ENCODE measurements at places on chromosomes 6 and 20.

DNA sequence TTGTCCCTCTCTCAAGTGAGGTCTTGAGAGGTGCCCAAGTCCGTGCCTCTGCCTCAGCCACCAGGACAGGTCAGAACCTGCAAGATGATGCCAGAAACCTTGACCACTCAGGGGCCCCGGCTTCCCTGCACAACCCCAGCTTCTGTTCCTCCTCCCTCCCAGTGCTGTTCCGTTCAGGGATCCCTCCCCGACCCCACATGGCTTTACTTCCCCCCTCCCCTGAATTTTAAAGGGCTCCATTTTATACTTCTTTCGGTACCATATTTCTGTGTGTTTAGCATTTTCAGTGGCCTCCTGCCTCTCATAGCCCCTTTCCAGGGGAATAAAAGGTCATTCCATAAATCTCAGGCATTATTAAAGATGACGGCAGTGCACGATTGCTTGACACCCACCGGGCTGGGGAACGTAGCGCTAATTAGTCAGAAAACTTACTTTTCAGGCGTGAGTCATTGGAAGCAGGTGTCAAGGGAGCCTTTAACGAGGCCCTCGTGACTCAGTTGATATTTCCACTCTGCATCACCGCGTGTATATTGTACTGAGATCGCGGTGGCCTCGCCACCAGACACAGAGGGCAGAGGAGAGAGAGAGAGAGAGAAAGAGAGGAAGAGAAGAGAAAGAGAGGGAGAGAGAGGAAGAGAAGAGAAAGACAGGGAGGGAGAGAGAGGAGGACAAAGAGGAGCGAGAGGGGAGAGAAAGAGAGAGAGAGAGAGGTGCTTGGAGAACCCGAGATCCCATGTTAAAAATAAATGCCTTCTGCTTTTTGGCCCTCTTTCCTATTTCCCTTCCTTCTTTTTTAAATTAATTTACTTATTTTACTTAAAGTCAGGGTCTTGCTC, 21.3 kb downstream of the KCNG1 start:
- no peak overlapping the region for H3K27ac ChIP-seq
- H3K27me3 ChIP-seq: no peaks in the 10 kb centered on the region
- H3K4me3 ChIP-seq: no peak overlapping the region
- no peak for DNase-seq
- peaks cover 2% of the 10 kb centered on the region for H3K4me1 ChIP-seq

DNA sequence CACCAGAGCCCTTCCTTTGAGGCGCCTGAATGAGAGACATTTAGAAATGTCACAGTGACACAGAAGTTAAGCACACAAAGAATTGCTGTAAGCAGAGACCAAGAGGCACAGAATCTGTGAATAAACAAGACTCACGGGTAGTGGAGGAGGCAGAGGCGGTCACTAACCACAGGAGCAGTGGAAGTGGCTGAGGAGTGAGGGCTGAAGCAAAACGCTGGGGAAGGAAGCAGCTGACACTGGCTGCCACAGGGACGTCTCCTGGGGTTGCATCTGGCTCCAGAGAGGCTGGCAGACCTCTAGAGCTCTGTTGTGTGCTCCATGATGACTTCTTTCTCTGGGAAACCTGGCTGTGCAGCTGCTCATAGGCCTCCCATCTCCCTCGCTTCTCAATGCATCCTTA, 65.0 kb upstream of the SLC2A12 start:
- H3K36me3 ChIP-seq: no peaks in the 10 kb centered on the region
- H3K4me3 ChIP-seq: no peak overlapping the region
- no peaks in the 10 kb centered on the region for H3K27me3 ChIP-seq
- H3K27ac ChIP-seq: peak overlapping the region; percentile 42
- DNase-seq: peak; percentile 59

GRCh38 chr6:53813096-53813495, 18.3 kb downstream of the LRRC1 start:
- no peak for DNase-seq
- no peak overlapping the region for H3K4me3 ChIP-seq
- H3K4me1 ChIP-seq: peaks cover 8% of the 10 kb centered on the region
- H3K27ac ChIP-seq: no peak overlapping the region
- no peaks in the 10 kb centered on the region for H3K27me3 ChIP-seq

DNA sequence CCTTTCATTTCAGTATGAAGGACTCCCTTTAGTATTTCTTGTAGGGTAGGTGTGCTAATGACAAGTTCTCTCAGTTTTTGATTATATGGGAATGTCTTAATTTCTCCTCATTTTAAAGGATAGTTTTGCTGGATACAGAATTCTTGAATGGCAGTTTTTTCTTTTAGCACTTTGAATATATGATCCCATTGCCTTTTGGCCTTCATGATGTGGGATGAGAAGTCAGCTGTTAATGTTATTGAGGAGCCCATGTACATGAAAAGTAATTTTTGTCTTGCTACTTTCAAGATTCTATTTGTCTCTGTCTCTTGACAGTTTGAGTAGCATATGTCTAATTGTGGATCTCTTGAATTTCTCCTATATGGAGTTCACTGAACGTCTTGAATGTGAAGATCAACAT, 30.9 kb downstream of the RSPH3 start:
- H3K36me3 ChIP-seq: no peaks in the 10 kb centered on the region
- no peaks in the 10 kb centered on the region for H3K4me1 ChIP-seq
- no peaks in the 10 kb centered on the region for H3K27me3 ChIP-seq
- no peak for DNase-seq
- no peak overlapping the region for H3K27ac ChIP-seq

DNA sequence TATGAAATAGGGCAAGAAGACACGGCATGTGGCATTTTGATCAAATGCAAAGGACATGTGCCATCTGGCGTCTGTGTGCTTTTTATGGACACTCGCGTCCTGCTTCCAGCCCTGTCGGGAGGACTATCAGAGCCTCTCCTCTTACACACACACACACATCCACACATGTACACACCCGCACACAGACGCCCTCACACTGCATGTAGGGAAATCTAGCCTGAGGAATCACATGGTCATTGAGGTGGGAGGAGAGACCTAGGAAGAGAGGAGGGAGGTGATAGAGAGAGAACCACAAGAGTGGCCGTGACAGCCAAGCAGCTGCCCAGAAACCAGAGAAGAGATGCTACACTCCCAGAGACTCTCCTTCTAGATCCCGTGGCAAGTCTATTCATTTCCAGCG, 105.9 kb upstream of the CDYL start:
- H3K4me3 ChIP-seq: no peak overlapping the region
- H3K27ac ChIP-seq: no peak overlapping the region
- peaks cover 9% of the 10 kb centered on the region for H3K4me1 ChIP-seq
- no peak for DNase-seq
- H3K27me3 ChIP-seq: no peaks in the 10 kb centered on the region
- no peaks in the 10 kb centered on the region for H3K36me3 ChIP-seq

DNA sequence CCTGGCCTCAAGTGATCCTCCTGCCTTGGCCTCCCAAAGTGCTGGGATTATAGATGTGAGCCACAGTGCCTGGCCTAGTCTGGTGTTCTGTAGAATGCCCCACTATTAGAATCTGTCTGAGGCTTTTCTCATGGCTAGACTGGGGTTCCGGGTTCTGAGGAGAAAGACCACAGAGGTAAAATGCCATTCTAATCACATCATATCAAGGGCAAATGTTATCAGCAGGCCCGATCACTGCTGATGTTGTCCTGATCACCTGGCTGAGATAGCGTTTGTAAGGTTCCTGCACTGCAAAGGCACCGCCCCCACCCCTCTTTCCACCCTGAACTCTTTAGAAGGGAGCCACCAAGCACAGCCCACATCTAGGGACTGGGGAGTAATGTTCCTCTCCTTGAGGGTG, 6.7 kb upstream of the SRC start:
- no peaks in the 10 kb centered on the region for H3K27me3 ChIP-seq
- no peak overlapping the region for H3K4me3 ChIP-seq
- peaks cover 8% of the 10 kb centered on the region for H3K4me1 ChIP-seq
- no peak overlapping the region for H3K27ac ChIP-seq
- DNase-seq: no peak
- H3K36me3 ChIP-seq: no peaks in the 10 kb centered on the region

GRCh38 chr6:160348223-160349019, at the start of gene SLC22A3:
SLC22A3 (plus strand) TSS chr6:160348378; CDS start chr6:160348420, 42 bp downstream.
- no peak for DNase-seq
- H3K4me3 ChIP-seq: peak within 1 kb of the TSS; percentile 17
- H3K36me3 ChIP-seq: no peaks in the 10 kb centered on the region
- H3K4me1 ChIP-seq: no peaks in the 10 kb centered on the region
- no peak within 1 kb of the TSS for H3K27ac ChIP-seq
- H3K27me3 ChIP-seq: peaks cover 24% of the 10 kb centered on the region

DNA sequence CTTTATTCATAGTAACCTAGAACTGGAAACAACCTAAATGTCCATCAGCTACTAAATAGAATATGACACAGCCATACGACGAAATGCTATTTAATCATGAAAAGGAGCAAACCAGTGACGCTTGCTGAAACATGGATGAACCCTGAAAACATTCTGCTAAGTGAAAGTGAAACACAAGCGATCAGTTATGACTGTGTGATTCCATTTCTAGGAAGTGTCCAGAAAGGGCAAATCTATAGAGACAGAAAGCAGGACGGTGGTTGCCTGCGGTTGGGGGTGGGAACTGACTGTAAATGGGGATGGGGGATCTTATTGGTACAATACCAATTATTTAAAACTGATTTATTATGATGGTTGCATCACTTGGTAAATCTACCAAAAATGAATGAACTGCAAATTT, 126.8 kb downstream of the IPCEF1 start:
- no peaks in the 10 kb centered on the region for H3K27me3 ChIP-seq
- no peak for DNase-seq
- no peak overlapping the region for H3K27ac ChIP-seq
- H3K4me3 ChIP-seq: no peak overlapping the region
- no peaks in the 10 kb centered on the region for H3K36me3 ChIP-seq
- no peaks in the 10 kb centered on the region for H3K4me1 ChIP-seq

DNA sequence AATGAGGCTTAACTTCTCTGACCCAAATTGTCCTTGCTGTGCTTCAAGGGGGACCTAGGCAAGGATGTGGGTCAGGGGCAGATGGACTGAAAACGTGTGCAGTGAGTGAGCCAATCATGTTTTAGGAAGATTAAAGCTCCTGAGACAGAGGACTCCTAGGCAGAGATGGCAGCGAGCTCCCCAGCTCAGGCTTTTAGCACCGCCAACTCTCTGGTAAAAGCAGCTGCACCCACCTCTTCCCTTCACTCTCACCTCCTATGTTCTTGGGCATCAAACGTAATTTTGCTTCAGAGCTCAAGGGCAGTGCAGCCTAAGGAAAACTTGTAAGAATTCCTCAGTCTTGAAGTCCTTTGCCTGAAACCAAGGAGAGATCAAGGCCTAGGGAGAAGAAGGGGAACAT, 10.3 kb downstream of the RPP21 start:
- H3K27me3 ChIP-seq: peaks cover 47% of the 10 kb centered on the region
- H3K27ac ChIP-seq: no peak overlapping the region
- DNase-seq: no peak
- no peaks in the 10 kb centered on the region for H3K36me3 ChIP-seq
- no peaks in the 10 kb centered on the region for H3K4me1 ChIP-seq
- H3K4me3 ChIP-seq: no peak overlapping the region

DNA sequence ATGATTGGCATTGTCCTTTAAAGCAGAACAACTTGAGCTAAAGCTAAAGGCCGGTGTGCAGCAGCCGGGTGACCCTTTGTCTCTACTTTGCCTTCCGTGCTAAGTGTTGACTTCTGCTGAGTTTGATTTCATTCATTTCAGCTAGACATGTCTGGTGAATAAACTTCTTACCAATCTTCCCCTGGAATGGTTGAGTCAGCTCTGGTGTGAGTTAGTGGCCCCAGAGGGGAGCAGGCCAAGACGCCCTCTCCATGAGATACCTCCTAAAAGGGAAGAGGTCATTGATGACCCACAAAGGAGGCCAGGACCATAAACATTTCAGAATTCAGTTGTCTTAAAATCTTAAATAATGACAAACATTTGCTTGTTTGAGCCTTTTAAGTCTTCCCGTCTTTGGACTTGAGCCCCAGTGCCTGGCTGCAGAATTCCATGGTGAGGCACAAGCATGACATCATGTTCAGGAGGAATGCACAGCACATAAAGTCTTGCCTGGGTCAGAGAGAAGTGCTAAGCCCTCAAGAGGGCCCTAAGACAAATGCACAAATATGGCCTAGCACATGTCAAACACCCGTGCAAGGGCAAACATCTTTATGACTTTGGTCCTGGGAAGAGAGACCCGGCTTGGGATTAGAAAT, 96.3 kb upstream of the NEDD9 start:
- H3K36me3 ChIP-seq: no peaks in the 10 kb centered on the region
- DNase-seq: peak; percentile 80
- peaks cover 11% of the 10 kb centered on the region for H3K4me1 ChIP-seq
- no peaks in the 10 kb centered on the region for H3K27me3 ChIP-seq

- no peak overlapping the region for H3K27ac ChIP-seq
- H3K4me1 ChIP-seq: peaks cover 4% of the 10 kb centered on the region
- H3K4me3 ChIP-seq: peak overlapping the region; percentile 50
These were observed 203.6 kb upstream of the GMDS start for GRCh38 chr6:2448826-2449571.

- peaks cover 8% of the 10 kb centered on the region for H3K27me3 ChIP-seq
- peak; percentile 52 for DNase-seq
- peak within 1 kb of the TSS; percentile 87 for H3K4me3 ChIP-seq
- no peaks in the 10 kb centered on the region for H3K4me1 ChIP-seq
- no peaks in the 10 kb centered on the region for H3K36me3 ChIP-seq
- H3K27ac ChIP-seq: peak within 1 kb of the TSS; percentile 18
These were observed at the start of gene GPR63 for GRCh38 chr6:96837081-96837971. GPR63 (minus strand) TSS chr6:96837477; CDS start chr6:96799731, 37,746 bp downstream.

DNA sequence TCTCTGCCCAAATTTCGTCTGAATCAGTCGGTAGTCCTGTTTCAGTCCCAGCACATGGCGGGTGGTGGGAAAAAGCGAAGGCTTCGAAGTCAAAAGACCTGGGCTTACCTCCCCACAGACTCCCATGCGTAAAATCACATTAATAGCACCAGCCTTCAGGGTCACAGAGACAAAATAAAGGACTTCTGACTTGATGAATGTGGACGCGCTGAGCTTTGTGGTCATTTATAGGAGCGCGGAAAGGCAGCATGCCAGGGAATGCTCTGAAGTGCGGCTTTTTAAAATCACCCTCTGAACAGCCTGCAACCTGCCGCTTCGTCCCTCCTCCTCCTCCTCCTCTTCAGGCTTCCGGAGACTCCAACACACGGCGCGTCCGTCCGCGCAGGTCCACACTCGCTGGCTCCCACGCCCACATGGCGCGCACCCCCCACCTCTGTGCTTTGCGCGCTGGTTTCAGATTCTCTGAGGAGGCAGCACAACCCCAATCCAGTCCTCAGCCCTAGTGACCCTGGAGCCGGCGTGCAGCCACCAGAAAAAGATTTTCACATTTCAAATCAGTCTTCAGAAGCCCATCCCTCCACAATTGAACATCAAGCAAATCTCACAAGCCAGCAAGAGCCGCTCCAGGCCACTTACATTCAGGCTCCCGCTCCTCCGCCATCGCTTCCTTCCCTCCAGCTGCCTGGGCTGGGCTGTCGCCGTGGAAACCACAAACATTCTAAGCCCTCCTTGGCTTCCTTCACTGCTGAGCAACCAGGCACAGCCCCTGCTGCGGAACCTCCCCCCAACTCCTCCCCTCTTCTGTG, at the start of gene C6orf118:
Gene C6orf118 (minus strand): TSS at position 680 of the 806 bp plus-strand sequence. CDS start 19 bp downstream, at position 661.
- H3K27ac ChIP-seq: no peak within 1 kb of the TSS
- H3K4me3 ChIP-seq: peak within 1 kb of the TSS; percentile 46
- DNase-seq: peak; percentile 59
- no peaks in the 10 kb centered on the region for H3K36me3 ChIP-seq
- H3K4me1 ChIP-seq: no peaks in the 10 kb centered on the region
- H3K27me3 ChIP-seq: peaks cover 4% of the 10 kb centered on the region

All from IMR-90 (cell line).